DMS 273 treated with DMSO at 0.1 percent for 48 hours (cell line): ENCODE measurements at places on chromosomes 2 and 18.

- no peak for DNase-seq
Observed at GRCh38 chr2:20666304-20667150, at the start of gene GDF7. Gene GDF7 (plus strand): TSS chr2:20667144. CDS start chr2:20667240, 96 bp downstream.

GRCh38 chr2:173432049-173432754, 77.5 kb downstream of the CDCA7 start:
- no peak for DNase-seq

GRCh38 chr2:196104066-196104465, 35.4 kb upstream of the DNAH7 start:
- DNase-seq: no peak

DNA sequence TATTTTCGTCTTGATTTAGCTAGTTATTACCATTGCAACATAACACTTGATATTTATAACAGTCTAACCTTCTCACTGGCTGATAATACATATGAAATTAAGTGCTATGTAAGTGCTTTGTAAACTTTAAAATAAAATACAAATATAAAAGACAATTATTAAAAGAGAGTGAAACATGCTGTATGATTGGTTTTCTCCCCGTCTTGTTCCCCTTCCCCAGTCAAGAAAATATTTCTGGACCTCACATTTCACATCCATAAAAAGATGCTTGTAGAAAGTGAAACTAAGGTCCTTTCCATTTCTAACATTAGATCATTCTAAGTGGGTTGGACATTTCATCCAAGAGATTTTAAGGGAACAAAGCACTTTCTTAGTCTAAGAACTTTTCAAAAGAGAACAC, 310.2 kb upstream of the LRATD1 start:
- no peak for DNase-seq

- DNase-seq: no peak
Observed at GRCh38 chr2:18455236-18455862, 105.1 kb downstream of the RDH14 start.

GRCh38 chr2:118148133-118148532, 59.9 kb downstream of the INSIG2 start:
- DNase-seq: no peak

DNA sequence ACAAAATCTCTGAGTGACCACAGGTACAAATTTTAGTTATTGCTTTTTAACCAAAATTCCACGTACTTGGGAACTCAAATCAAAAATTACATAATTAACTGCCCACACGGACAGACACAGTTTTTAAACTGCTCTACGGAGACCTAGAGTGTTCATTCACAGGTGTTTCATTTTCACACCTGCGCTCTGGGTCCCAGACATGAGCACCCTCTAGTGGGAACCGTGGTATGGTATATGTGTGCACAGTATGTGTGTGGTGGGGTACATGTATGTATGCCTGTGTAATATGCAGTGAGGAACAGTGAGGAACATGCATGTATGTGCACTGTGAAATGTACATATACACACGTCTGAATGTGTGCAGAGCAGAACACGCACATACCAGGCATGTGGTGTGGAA, 65.0 kb downstream of the PPP4R1 start:
- DNase-seq: no peak

DNA sequence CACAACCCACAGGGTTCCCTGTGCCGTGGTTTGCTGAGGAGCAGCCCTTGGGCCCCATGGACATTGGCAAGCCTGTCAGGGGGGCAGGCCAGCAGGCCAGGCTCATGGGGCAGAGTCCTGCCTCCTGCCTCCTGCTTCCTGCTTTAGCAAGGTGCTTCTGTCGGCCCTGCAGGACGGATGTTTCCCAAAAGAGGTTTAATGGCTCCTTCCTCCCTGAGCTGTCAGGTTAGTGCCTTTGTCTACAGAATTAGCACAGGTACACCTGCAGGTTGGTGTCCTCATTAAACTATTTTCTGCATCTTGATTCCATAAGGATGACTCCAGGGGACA, 152.3 kb downstream of the TTC32 start:
- DNase-seq: no peak

- DNase-seq: no peak
Observed at GRCh38 chr2:12253167-12253778, 463.5 kb upstream of the TRIB2 start.

DNA sequence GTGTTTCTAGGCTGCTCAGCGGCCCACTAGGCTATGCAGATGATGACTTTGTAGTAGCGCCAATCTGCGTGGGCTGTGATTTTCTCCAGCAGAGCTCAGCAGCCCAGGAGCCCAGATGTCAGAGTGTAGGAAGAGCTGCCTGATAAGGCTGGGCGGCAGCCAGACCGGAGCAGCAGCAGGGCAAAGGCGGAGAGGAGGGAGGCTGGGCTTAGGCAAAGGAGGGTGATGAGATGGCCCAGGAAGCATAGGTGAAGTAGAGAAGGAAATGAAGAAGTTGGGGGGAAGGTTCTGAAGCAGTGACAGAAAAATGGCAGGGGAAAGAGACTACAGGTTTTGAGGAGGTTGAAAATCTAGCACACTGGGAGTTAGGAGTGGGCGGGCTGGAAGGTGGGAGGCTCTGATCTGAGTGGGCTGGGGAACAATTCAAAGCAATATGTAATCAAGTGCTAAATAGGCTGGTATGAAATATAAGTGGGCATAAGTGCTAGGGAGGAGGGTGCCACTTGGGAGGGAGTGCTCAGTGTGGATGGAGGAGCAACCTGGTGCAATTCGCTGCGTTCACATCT, 50.6 kb upstream of the STPG4 start:
- peak; percentile 87 for DNase-seq

GRCh38 chr2:112085916-112086669, 31.0 kb downstream of the TMEM87B start:
- DNase-seq: no peak

- DNase-seq: no peak
Observed at GRCh38 chr2:221549143-221549542, 23.0 kb downstream of the EPHA4 start.

- no peak for DNase-seq
Observed at GRCh38 chr2:184543832-184544231, 54.5 kb upstream of the ZNF804A start.

DNA sequence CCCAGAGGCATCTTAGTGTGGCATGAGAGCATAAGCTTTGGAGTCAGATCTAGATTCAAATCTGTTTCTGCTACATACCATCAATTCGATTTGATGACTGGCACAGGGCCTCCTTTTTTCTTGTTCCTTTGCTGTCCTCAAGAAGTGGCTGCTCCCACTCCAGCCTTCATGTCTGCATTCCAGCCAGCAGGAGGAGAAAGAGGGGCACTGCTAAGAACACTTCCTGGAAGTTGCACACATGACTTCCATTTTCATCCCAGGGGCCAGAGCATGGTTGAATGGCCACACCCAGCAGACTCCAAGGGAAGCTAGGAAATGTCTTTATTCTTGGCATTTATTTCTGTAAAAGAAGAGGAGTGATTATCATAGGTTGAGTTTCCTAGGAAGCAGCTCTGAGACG, 50.4 kb downstream of the EML6 start:
- DNase-seq: no peak

DNA sequence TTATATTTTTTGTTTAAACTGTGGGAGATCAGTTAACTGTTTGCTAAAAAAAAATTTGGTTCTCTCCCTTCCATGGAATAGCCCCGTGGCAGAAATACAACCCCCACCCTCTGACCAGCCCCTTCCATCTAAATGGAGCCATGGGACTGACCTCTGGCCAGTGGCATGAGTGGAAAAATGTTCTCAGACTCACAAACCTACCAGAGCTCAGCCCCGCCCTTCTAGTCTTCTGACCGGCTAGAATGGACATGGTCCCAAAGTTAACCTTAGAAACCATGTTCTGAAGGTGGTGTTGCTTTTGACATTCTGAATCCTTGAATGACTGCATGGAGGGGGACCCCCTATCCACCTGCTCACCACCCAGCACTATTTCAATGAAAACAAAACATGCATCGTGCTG, 1.3 kb upstream of the CHRNA1 start:
- no peak for DNase-seq

- no peak for DNase-seq
Observed at GRCh38 chr2:74872389-74872836, 38.5 kb downstream of the HK2 start.

DNA sequence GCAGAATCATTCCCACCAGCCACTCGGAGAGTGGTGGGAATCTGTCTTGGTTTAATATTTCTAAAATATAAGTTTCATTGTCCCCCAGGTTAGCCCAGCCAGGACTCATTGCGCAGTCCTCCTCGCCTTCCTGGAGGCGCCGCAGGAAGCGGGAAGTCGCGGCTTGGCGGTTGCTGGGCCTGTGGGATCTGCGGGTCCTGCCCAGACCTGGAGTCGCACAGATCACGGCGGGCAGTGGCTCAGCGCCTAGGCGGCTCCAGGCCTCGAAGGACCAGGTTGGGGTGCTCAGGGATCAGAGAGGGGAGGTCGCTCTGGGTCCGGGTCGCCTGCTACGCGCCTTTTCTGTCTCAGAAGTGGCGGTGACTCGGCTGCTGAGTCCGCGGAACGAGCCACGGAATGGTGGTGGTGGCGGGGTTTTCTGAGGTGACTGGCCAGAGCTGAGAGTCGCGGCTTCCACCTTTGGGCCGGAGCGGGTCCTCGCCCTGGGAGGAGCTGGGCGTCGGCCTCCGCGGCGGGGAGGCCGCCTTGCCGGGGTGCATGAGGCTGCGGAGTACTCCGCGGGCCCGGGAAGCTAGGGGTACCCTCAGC, 2.6 kb downstream of the HOXD3 start:
- no peak for DNase-seq

- DNase-seq: no peak
Observed at GRCh38 chr2:145846982-145847381, 1327.1 kb upstream of the ZEB2 start.

GRCh38 chr18:5309888-5310470, 14.5 kb upstream of the ZBTB14 start:
- DNase-seq: no peak

DNA sequence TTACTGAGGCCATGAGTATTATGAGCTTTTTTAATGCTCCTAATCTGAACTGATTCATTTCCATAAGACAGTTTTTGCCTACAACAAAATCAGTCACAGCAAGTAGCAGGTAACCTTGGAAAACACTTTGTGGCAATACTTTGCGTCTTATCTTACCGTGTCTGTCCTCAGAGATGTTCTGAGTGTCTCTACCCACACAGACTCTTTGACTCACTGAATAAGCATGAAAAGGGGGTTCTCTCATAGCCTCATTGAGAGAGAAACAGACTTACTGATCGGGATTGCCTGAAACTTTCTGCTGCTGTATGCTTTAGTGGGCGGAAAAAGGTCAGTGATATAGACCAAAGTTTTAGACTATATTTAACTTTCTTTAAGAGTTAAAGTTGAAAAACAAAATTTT, 92.6 kb downstream of the MYL12B start:
- no peak for DNase-seq

- no peak for DNase-seq
Observed at GRCh38 chr2:128504246-128505149, 185.8 kb upstream of the HS6ST1 start.

GRCh38 chr2:42372474-42373200, 11.6 kb upstream of the COX7A2L start:
- peak; percentile 7 for DNase-seq

GRCh38 chr2:96095116-96095636, 21.2 kb downstream of the ADRA2B start:
- no peak for DNase-seq

- DNase-seq: no peak
Observed at GRCh38 chr2:12057436-12058166, 311.2 kb downstream of the LPIN1 start.

DNA sequence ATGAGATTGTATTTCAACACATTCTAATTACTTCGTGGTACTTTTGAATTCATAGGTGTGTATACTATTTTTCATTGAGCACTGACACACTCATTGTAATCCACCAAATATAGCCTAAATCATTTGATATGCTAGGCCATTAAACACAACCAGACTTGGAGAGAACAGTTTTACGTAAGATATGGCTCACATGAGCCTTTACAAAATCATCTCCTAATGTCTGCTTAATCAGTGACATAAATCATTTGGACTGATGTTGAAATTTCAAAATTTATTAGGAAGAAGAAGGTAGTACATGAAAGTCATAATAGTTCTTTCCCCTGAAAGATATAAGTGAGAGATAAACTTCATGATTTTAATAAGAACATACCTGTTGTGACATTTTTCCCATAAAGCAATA, 550.2 kb upstream of the LINC00305 start:
- DNase-seq: no peak

DNA sequence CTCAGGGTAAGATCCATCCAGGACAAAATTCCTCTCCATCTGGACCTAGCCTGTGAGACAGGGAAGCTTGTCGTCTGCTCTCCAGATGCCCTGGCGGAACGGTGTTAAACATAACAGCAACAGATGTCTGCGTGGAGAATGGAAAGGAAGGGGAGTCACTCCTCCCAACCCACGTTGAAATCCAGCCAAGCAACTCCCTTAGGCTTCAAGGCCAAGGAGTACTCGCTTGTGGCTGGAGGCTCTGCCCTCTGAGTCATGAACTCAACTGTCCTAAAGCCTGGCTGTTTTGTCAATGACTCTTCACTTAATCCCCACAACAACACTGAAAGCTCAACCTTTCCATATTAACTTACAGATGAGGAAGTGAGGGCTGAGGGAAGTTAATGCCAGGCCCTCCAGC, 42.2 kb downstream of the TPO start:
- DNase-seq: no peak

DNA sequence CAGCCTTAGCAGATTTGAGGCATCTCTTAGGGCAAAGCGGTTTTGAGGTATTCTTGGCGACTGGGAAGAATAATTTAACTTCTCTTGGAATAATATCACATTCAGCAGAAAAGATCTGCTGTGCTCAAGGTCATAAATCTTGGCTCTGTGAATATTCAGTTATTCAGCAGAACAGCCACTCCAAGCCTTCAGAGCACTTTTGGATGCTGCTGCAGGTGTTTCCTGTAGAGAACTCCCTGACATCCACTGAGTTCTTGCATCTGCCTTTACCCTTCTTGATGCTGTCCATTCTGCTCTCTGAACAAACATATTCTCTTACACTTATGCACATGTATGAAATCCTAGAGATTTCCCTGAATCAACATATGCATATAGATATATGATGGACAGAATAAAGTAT, 390.3 kb downstream of the NRXN1 start:
- DNase-seq: no peak

DNA sequence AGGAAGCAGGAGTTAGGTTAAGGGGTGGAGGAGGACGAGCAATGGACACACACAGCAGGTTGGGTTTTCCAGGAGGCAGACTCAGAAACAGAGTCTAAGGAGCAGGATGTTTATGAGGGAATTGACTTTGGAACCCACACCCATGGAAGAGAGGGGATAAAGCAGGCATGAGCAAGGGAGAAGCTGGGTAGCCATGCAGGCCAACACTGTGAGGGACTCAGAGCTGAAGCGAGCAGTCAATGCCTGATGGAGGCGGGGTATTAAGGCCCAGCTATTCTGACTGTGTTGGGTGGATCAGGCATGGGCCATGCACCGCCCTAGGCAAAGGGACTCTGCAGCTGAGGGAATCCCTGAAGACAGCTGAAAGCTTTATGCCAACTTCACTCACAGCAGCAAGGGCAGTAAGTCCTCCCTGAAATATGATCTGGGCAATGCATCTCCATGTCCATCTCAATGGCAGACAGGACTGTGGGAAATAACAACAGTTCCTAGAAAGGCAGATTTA, 37.6 kb downstream of the TEX51 start:
- no peak for DNase-seq
